ENCODE measurements at places on chromosomes 16 and 17.

DNA sequence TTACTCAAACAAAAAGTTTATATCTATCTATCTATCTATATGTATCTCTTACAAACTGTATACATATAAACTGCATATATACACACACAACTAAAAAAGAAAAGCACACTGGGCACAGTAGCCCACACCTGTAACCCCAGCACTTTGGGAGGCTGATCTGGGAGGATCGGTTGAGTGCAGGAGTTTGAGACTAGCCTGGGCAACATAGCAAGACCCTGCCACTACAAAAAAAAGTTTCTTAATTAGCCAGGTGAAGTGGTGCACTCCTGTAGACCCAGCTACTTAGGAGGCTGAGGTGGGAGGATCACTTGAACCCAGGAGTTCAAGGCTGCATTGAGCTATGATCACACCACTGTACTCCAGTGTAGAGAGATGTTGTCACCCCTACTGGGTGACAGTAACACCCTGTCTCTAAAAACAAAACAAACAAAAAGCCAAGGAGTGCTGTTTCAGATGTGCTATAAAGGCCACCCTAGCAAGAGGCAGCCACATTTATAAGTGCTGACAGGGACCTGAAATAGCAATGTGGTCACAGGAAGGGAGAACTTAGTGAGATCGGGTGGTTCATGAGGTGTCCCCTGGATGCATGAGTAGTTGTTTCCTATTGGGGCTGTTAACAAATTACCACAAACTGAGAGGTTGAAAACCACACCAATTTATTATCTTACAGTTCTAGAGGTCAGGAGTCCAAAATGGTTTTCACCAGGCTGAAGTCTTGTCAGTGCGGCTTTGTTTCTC is 4.8 kb downstream of the CD2BP2 start:
- no peak for DNase-seq

GRCh38 chr17:29616300-29617048 is 6.2 kb downstream of the CORO6 start:
- DNase-seq, result no peak

DNA sequence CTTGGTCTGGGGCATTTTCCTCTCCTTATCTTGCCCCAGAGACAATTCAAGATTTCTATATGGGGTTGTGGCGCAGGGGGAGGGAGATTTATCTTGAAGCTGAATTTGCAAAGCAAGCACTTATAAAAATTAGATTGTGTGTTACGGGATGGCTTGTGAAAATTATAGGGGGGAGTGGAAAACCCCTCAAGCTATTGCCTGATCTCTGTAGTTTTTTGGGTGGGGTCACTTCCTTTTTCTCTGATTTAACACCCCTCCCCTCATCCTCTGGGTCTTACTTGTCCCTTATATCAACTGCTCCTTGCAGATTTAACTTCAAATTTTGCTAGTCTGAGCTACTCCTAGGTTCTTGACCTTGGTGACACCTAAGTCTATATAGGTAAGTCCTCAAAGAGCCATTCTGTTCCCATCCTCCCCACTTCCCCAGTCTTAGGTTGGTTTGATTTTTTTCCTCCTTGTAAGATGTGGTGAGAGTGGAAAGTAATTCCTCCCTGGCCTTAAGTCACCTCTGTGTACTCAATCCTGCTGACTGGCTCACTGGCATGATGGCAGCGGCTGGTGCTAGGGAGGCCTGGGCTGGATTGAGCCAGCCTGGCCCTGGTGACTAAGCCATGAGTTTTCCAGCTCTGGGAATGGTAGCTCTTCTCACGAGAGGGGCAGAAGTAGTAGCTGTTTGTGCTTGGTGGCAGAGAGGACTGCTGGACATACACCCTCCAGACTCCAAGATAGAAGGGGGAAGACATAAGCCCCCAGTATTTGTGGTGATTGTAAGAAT is 2.3 kb downstream of the ARL4D start:
- no peak for DNase-seq

DNA sequence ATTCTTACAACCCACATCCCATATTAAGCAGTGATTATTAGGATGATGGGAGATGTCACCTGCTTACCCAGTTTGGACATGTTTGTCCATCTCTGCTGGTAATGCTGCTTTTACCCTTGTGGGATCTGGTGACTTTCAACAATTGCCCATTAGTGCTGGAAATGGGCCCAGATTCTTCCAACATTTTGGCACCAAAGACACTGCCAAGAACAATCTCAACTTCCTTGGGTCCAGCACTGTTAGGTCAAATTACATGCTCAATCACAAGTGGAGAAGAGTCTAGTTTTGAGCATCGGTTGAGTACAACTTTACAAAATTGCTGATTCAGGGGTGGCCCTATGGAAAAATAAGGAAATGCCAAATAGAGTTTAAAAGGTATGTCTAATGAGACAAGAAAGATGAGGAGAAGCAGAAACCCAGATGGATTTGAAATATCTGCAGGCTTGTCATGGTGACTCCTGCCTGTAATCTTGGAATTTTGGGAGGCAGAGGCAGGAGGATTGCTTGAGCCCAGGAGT is 13.0 kb upstream of the ZFP3 start:
- DNase-seq, result no peak

DNA sequence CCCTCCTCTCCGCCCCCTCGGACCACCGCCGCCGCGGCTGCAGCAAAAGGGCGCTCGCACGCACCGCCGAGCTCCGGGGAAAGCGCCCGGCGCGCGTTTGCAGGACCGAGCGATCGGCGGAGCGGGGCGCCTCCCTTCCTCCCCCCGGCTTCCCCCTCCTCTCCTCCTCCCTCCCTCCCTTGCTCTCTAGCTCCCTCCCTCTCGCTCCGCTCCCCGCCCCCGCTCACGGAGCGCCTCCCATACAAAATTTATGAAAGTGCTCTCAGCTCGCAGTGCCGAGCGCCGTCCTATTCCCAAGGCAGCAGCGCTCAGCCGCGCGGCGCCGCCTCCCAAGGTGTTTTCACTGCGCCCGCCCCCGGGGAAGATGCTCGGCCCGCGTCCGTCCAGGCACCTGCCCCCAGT is at the start of gene RTN4RL1:
TSS of gene RTN4RL1 (minus strand) at position 115 of the 402 bp plus-strand sequence. CDS start 469 bp downstream, outside the sequence.
- DNase-seq, result no peak

GRCh38 chr16:53152329-53152728 is 97.5 kb downstream of the CHD9 start:
- DNase-seq, result no peak

DNA sequence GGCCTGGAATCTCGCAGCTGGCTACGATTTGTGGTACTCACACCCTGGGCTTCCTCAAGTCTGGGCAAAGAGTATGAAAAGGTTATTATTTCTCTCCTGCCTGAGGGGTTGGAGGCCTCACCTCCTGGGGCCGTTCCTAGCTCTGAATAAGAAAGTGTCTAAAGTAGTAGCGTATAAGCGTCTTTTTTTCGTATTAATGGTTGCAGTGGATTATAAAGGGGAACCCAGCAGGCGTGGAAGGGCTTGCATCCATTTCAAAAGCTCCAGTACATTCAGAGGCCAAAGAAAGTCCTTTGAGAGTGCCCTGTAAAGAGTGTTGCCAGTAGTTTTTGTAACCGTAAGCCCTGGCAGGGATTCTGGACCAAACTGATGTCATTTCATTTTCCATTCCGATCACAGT is 72.2 kb upstream of the MPHOSPH6 start:
- no peak for DNase-seq

GRCh38 chr16:4295581-4295980 is 20.3 kb upstream of the GLIS2 start:
- DNase-seq, result no peak

- no peak for DNase-seq
These were observed 96.1 kb upstream of the ELAC2 start for GRCh38 chr17:13113821-13114525.

- DNase-seq, result no peak
These were observed 73.2 kb downstream of the CMIP start for GRCh38 chr16:81517629-81518438.

- DNase-seq, result no peak
These were observed 227.8 kb upstream of the C16orf82 start for GRCh38 chr16:26838931-26839330.

DNA sequence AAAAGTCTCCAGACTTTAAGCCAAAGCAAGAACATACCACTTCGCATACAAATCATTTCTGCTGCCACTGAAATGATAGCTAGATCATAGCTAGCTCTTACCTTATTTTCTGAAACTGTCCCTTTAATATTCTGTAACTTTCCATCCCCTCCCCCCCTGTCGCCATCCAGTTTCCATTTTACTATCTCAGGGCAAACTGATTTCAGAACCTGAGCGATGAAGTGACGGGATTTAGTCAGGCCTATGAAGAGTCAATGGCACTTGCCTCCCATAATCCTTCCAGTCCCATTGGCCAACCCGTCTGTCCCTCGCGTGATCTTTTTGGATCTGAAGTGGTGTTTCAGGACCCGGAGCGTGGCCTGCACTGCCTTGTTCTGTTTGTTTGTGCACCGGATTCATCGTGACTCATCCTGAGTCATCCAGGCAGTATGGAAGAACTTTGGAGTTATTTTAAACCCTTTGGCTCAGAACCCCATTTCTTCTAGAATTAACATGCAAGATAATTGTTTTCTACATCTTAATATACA is 199.8 kb upstream of the CHMP6 start:
- DNase-seq, result peak; percentile 61

DNA sequence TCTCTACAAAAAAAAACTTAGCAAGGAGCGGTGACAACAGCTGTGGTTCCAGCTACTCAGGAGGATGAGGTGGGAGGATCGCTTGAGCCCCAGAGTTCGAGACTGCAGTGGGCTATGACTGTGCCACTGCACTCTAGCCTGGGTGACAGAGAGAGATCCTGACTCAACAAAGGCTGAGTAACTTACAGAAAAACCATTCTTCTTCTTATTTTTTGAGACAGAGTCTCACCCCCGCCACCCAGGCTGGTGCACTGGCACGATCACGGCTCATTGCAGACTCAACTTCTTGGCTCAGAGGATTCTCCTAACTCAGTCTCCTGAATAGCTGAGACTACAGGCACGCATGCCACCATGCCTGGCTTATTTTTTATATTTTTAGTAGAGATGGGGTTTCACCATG is 56.0 kb downstream of the CYB5D2 start:
- no peak for DNase-seq

DNA sequence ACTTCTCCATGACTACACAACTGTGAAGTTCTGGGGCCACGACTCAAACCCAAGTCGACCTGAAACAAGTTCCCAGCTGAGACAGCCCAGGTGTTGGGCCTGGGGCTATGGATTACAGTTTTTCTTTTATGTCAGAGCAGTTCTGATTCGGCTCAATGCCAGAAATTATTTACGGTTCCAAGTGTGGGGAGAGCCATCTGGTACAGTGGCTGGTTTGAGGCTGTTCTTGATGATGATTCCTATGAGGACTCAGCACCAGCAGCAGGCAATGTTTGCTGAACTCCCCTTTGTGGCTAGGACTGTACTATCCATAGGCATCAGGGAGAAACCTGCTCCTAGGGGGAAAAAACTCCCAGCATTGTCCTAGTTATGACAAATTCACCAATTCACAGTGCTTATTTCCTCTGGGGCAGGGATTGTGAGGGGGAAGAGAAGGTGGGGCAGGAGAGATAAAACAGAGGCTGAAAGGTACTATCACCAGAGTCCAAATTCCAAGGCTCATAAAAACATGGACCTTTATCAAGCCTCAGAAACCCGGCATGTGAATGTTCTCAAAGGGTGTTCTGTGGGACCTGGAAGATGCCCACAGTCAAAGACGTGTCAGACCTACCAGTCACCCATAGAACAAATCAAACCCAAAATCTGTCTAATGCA is 18.2 kb upstream of the CMTM4 start:
- no peak for DNase-seq

DNA sequence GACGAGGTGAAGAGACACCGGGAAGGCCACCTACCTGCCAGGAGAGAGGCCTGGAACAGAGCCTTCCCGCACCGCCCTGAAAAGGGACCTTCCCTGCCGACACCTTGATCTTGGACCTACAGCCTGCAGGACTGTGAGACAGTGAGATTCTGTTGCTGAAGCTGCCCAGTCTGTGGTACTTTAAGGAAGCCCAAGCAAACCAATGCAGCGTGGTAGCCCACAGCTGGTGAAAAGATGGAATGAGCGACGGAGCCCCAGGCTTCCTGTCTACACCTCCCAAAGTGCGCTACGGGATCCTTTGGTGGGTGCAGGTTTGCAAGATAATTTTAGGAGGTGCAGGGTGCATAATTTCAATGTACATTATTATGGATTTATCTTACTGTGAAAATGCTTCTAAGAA is 33.9 kb downstream of the TNFRSF13B start:
- DNase-seq, result no peak

DNA sequence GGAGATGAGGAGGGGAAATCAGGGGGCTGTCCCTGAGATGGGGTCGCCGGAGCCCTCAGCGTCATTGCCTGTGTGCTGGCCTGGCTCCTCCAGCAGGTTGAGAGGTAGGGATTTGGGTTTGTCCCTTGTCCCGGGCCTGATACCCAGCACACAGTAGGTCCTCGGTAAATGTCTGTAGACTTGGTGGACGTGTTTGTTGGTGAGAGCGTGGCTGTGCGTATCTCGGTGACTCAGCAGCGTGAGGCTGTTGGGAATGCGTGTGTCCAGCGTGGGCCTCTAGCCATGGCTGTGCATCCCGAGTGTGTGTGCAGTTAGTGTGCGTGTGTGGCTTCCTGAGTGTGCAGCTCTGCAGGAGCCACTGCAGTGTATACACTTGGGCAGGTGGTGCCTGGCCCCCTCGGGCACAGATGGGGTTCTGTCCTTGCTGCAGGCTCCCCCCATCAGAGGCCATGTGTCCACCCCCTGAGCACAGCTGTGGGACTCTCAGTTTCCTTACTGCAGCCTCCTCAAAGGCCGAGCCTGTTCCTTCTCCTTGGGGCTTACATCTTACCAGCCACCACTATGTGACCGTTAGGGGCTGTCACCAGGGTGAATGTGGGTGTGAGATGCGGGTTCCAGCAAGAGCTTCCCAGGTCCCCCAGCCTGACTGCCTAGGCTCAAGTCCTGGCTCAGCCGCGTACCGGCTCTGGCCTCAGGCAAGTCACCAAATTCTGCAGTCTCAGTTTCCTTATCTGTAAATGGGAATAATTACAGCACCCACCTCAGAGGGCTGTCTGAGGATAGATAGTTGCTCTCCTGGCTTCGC is 5.7 kb downstream of the NECAB2 start:
- DNase-seq, result no peak

GRCh38 chr17:7837408-7838088 is 3.5 kb downstream of the KDM6B start:
- no peak for DNase-seq

- no peak for DNase-seq
These were observed 1570.6 kb upstream of the GOT2 start for GRCh38 chr16:60304720-60305119.

- DNase-seq, result no peak
These were observed 5.7 kb upstream of the SULT1A2 start for GRCh38 chr16:28602529-28602928.

DNA sequence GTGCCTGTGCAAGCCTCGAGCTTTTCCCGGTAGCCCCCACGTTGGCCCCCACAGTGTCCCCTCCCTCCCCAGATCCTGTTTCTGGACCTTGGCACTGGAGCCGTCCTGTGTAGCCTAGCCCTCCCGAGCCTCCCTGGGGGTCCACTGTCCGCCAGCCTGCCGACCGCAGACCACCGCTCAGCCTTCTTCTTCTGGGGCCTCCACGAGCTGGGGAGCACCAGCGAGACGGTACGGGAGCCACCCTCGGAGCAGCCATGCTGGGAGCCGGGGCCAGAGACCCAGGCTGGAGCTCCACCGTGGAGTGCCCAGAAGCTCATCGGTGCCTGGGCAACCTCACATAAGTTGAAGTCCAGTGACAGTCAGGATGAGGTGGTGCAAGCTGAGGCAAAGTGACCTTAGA is 11.8 kb downstream of the RGS11 start:
- DNase-seq, result no peak

GRCh38 chr17:6757747-6758146 is 1.9 kb downstream of the XAF1 start:
- DNase-seq, result no peak

- no peak for DNase-seq
These were observed 25.0 kb upstream of the ZNHIT3 start for GRCh38 chr17:36461330-36462110.
